ENCODE measurements at places on chromosomes 11 and 22.

DNA sequence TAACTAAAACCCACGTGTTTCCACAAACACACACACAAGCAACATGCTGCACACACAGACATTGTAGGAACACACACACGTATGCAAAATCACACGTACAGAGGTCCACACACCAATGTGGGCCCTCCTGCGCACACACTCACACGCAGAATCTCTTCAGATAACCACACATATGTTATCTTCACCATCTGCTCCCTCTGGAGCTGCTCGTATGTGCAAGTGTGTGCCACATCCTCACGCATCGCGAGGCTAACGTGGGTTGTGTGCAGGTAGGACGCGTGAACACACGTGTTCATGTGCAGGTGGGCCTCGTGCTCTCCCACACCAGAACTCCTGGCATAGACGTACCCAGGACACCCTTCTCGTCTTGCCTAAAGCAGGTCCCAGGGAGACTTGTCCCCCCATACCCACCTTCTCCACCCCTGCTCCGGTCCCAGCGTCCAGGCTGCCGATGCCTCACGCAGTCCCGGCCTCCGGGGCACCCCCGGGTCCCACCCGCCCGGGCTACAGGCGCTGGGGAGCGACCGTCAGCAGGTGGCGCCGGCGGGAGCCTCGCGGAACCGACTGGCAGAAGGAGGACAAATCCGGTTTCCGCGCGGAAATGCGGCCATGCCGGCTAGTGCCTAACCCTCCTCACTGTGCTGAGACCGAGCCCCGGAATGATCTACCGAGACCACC lies 10.3 kb upstream of the IGSF9B start:
- DNase-seq: peak; percentile 59

DNA sequence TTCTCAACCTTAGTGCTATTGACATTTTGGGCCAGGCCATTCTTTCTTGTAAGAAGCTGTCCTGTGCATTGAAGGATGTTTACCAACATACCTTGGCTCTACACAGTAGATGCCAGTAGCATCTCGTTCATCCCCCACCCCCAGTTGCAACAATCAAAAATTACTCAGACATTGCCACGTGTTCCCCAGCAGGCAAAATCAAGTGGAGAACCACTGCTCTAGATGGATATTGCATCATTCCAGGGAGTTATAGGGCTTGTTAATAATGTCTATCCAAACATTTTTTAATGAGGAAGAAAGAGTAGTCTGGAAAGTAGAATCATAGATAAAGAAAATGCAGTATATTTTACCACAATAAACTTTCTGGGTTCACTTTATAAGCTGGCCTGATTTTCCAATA lies 64.1 kb downstream of the PRMT3 start:
- no peak for DNase-seq

DNA sequence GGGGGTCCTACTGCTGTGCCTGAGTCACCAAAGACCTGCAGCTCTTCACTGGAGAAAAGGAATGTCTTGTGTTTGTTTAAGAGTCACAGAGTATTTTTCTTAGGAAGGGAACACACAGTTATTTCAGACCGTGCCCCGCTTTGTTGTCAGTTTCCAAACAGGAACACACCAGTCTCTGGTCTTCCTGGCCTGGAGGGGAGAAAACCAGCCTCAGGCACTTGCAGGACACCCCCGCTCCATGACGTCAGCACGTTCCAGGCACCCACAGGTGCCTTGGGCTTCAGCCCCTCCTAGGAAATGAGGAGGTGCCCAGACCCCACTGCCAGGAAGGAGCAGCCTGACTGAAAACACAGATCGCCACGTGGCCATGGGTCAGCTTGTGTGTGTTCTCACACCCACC lies 5.4 kb downstream of the DEAF1 start:
- no peak for DNase-seq

DNA sequence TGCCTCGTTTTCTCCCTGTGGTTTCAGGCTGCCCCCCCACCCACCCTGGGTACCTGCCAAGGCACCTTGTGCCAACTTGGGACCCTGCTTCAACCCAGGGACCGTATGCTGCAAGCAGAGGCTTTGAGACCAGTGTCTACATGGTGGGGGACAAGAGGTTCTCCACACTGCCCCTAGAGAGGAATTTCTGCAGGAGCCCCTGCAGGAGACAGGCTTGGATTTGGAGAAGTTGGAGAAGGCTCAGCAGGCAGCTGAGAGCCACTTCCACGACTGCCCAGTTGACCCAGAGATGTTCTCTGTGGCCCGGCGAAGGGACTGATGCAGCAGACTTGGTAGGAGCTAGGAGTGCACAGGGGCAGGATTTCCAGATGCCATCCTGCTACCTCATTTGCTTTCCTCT lies 20.1 kb upstream of the NNMT start:
- no peak for DNase-seq

DNA sequence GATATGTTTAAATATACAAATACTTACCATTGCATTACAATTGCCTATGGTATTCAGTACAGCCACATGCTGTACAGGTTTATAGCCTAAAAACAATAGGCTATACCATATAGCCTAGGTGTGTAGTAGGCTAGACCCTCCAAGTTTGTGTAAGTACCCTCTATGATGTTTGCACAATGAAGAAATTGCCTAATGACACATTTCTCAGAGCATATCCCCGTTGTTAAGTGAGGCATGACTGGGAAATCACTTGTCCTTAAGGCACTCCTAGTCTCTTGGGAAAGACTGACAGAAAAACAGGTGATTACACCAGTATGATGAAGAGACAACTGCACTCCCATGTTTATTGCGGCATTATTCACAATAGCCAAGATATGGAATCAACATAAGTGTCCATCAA lies 187.2 kb downstream of the SPON1 start:
- DNase-seq: no peak

- no peak for DNase-seq
Observed at GRCh38 chr22:17272511-17272991, 53.3 kb upstream of the ADA2 start.

- DNase-seq: no peak
Observed at GRCh38 chr22:41831383-41831782, 1.5 kb upstream of the SREBF2 start.

DNA sequence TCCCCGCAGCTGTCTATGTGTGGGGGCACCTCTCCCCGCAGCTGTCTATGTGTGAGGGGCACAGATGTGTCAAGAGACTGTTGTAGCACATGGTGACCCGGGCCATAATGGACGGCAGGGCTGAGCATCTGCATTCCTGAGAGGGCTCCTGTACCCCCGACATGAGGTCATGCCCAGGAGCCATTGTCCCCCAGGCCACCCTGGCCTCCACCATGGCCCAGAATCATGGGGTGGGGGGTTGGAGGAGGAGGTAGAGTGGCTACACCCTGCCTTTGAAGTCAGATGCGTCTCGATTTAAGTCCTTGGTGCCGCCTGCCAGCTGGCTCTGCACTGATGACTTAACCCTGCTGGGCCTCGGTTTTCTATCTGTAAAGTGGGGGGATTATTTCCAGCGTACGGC lies 49.1 kb downstream of the ARHGAP8 start:
- no peak for DNase-seq

DNA sequence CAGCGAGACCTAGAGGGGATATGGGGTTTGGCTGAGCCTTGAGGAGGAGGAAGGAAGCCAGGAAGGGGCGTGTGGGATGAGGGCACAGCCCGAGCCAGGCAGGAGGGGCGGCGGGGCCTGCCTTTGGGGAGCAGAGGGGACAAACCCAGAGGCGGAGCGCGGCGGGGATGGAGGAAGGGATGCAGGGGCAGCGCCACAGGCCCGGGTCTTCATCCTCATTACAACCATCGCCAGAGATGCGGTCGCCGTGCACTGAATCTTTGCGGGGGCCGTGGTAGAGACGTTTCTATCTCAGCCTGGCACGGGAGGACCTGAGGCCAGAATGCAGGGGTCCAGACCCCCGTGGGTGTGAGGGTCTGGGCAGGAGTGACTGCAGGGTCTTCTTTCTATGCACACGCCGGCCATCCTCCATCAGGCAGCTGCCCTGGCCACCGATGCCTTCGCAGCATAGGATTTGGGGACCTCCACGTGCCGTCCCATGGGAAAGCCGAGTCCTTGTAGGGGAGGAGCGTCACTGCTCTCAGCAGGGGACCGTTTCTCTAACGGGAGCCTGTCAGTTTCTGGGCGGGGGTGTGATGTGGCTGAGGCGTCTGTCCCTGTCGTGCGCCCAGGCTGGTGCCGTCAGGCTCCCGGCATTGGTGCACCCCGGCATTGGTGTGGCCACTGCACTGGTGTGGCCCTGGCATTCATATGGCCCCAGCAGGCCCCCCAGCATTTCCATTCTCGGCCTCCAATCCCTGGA lies 1267.9 kb downstream of the BRD1 start:
- no peak for DNase-seq

DNA sequence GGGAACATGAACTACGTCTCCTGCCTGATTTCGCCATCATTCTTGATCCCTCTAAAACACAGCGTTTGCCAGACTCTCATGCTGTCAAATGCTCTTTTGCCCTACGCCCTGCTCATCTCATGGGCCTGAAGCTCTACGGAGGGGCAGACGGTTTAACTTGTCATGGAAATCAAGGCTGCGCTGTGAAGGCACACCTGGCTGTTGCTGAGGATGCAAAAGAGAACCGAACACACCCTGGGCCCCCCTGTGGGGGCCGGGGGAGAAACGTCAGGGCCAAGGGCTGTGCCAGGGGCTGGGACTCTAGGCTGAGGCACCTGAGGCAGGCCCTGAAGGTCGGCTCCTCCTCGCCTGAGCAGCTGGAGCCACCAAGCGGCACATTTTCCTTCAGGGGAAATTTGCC lies 957.2 kb downstream of the BRD1 start:
- no peak for DNase-seq

DNA sequence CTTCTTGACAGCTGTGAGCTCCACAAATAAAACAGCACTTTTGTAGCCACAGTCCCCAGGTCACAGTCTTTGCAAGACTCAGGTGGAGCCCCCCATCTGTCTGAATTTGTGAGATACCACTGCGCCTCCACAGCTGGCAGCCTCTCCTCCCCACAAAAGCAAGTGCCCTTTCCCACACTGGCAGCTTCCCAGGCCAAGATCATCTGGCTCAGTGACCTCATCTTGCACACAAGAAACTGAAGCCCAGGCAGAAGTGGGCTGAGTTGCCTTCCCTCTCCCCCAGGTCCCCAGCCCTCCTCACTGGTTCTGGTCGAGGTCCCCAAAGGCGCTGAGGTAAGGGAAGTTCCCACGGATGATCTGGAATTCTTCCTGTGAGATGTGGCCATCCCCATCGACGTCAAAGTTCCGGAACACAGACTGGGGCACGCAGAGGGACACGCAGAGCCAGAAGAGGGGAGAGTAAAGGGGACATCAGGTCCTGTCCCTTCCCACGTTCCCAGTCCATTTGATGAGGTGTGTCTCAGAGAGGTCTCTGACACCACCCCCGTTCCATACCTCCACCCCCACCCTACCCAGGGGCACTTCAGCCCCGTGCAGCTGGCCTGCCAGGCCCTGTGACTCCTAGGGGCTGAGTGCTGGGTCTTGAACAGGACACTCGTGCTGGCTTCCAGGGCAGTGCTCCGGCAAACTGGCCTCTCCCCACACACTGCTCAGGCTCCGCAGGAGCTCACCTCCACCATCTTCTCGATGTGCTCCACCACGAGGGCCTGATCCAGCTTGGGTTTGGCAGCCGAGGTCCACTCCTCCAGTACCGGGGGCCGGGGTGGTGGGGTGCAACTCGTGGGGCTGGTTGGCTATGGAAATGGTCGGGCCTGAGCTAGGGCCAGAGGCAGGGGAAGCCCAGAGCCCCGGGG lies 8.9 kb downstream of the RASGRP2 start:
- DNase-seq: no peak

- DNase-seq: no peak
Observed at GRCh38 chr11:93652161-93652597, 9.3 kb upstream of the CEP295 start.

DNA sequence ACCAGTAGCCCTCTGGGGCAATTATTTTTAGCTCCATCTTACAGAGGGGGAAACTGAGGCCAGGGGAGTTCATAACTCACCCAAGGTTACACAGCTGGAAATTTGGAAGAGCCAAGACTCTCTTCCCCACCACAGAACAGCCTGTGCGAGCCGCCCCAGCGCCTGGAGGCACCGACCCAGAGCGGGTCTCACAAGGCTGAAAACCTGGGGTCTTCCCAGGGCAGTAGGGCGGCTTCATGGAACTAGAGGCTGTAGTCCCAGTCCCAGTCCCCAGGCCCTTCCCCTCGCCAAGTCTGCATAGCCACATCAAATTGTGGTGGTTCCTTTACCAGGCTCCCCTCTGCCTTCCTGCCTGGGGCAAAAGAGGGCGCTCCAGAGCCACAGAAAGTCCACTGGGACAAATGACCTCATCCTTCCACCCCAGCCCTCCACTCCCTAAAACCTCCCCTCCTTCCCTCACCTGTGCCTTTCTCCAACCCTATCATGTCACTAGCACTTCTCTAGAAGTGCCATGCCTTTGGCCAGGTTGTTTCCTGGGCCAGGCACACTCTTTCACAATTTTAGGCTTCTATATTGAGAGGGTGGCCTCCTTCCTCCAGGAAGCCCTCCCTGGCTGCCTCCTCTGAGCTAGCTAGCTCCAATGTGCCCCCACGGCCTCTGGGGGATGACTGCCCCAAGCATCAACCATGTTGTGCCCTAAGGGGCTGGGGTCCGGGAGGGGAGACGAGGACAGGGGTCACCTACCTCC lies 15.2 kb upstream of the CDC42EP1 start:
- no peak for DNase-seq

DNA sequence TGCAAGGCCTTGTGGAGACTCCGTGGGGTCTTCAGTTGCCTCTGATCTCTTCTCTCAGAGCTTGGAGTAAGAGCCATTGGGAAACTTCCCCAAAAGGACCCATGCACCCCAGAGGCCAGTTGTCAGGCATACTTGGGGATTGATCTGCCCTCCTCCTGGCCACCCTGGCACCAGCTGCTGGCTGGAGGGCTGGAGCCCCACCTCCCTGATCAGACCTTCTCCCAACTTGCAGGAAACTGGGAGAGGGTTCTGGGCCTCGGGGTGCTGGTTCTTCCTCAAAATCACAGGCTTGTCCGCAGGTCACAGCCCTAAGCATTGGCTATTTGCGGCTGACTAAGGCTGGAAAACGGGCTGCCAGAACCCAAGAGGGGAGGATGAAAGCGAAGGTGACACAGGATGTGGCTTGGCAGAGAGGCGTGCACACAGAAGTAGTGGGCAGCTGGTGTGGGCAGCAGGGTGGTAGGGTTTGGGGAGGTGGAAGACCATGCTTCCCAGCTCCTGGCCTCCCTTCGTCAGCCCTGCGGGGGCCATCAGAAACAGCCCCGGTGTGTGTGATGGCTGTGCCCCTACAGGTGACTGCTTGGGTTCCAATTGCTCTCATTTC lies 1.3 kb upstream of the DGKZ start:
- no peak for DNase-seq
